ENCODE measurements at places on chromosomes 5 and 9.
A peak's percentile ranks its signal among the peaks of the same experiment; 100 is the strongest.

- no peak for DNase-seq
These were observed 14.1 kb downstream of the FGF1 start for GRCh38 chr5:142671801-142672200.

DNA sequence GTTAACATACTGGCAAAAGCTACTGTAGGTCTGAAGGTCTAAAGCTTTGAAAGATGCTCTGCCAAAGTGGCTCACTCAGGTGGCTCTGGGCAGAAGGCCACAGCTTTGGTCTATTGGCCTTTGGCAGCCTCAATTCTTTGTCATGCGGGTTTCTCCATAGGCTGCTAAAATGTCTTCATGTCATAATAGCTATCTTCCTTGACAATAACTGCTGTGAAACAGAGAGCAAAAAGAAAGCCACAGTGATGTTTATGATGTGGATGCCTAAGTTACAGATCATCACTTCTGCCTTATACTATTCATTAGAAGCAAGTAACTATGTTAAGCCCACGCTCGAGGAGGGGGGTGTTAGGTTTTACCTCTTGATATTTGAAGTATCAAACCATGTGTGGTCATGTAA lies 906.1 kb upstream of the CDH9 start:
- DNase-seq, result no peak

DNA sequence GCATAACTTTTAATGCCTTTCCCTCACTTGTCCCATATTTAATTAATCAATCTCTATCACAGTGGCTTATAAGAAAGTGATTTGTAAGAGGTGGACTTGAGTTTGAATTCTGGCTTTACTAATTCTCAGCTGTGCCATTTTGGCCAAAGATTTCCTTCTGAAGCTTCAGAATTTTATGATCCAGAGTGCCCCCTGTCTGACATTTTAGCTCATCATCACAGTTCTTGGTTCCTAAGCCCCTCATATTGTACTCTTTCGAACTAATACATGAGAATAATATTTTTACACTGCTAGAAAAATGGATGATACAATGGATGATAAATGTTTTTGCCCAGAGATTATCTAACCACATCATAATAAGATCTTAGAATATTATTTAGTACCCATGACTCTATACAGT lies 1014.1 kb downstream of the PTPRD start:
- no peak for DNase-seq

DNA sequence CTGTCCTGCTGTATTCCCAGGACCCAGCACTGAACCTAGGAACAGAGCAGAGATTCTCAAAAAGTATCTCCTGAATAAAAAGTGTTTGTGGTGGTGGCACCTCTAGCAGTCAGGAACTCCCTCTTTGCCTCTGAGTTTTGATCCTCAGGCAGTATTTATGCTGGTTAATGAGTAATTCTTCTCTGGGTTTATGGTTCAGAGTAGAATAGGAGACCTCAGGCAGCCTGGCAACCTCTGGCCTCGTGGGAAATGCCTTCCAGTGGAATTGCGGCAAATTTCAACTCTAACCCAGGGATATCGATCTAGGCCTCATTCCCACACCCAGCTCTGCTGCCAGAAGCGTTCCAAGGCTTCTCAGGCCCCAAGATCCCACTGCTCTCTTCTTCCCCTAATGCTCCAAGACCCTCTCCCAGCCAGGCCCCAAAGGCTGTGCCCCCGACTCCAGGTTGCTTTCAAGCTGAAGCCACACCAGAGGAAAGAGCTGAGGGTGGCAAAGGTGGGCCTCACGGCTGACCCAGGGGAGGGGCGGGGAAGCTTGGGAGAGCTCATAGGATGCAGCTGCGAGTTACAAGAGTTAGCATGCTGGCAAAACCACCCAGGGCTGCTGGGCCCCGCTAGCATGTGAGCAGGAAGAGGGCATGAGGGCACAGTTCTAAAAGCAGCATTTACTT lies 10.9 kb upstream of the HDHD3 start:
- DNase-seq, result peak; percentile 91

- DNase-seq, result no peak
These were observed 273.1 kb upstream of the PIK3R1 start for GRCh38 chr5:67942421-67942820.

DNA sequence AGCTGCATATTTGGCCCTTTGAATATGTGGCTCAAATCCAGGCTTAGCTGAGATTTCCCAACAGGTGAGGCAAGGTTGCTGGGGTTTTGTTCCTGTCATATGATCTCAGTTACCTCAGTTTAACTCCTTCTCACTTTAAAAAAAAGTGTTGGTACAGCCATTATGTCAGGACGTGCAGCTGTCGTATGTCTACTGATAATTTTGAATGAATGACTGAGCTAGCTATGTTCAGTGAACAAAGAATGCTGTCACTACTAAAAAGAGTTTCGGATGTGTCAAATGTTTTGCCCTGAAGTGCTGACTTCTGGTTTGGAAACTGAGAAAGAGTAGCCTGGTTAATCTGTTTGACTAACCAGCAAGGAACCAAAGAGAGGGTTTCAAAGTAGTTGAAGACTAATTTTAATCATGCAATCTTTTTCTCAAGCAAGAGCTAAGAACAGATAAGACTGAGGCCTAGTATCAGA lies 106.3 kb upstream of the NR3C1 start:
- no peak for DNase-seq

All from HepG2 (cell line).